Cerebellar cortex (tissue), 1 donor: ENCODE measurements at places on chromosomes 6 and 20.

GRCh38 chr6:83370567-83370966 lies 60.3 kb downstream of the ME1 start:
- DNase-seq: no peak

- no peak for DNase-seq
Measured at GRCh38 chr6:151901009-151901411, 93.5 kb downstream of the ESR1 start.

- no peak for DNase-seq
Measured at GRCh38 chr6:164856138-164856537, 453.3 kb downstream of the C6orf118 start.

- DNase-seq: no peak
Measured at GRCh38 chr20:3392756-3393155, 14.7 kb downstream of the DNAAF9 start.

- no peak for DNase-seq
Measured at GRCh38 chr20:62986257-62986800, 20.4 kb downstream of the BHLHE23 start.

DNA sequence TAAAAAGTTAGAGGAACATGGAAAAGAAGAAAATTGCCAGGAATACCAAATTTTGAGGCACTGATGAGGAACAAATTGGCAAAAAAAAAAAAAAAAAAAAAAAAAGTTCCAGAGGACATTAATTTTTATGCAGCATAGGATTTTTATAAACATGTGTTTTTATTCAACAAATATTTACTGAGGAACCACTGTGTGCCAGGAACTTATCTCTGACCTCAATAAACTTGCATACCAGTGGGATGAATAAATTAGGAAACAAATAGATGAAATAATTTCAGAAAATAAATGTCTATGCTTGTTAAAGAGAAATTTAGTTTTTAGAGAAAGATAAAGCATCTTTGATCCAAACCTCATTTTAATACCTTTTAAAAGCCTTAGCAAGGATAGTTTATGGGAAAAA lies 175.1 kb downstream of the PDE10A start:
- DNase-seq: no peak

- peak; percentile 53 for DNase-seq
Measured at GRCh38 chr6:30844118-30844535, 40.2 kb upstream of the DDR1 start.

- no peak for DNase-seq
Measured at GRCh38 chr6:54835176-54835575, 11.4 kb upstream of the FAM83B start.

- peak; percentile 76 for DNase-seq
Measured at GRCh38 chr20:2172305-2173175, 70.9 kb downstream of the STK35 start.

- peak; percentile 12 for DNase-seq
Measured at GRCh38 chr6:57313711-57314471, 3.5 kb upstream of the PRIM2 start.

DNA sequence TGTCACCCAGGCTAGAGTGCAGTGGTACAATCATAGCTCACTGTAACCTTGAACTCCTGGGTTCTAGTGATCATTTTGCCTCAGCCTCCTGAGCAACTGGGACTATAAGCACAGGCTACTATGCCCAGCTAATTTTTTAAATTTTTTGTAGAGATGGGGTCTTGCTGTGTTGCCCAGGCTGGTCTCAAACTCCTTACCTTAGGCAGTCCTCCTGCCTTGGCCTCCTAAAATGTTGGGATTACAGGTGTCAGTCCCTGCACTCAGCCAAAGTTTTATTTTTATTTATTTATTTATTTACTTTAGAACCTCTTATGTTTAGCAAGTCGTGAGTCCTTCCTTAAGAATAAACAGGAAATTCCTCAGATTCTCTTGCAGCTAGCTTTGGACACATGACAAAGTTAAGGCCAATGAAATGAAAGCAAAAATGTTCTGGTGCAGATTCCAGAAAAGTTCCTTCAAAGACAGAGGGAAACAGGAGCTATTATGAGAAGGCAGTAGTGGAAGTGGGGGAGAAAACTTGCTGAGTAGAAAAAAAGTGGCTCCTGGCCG lies 19.1 kb downstream of the PIM1 start:
- no peak for DNase-seq
